ENCODE measurements at places on chromosomes 3 and 15.

DNA sequence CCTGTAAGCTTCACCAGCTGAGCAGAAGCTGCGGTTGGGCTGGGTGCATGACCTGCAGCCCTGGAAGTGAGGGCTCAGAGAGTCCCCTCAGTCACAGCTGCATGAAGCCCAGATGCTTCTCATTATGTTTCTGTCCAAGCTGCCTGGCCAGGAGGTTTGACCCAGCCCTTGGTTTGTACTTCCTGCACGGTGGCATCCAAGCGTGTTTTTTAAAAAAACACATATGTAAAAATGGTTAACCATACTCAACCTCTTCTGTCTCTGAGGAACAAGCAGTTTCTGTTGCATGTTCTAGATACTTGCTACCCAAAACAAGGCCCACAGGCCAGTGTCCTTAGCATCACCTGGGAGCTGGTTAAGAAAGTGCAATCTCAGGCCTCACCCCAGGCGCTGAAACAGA lies 76.0 kb upstream of the ATP10A start:
- DNase-seq = no peak

DNA sequence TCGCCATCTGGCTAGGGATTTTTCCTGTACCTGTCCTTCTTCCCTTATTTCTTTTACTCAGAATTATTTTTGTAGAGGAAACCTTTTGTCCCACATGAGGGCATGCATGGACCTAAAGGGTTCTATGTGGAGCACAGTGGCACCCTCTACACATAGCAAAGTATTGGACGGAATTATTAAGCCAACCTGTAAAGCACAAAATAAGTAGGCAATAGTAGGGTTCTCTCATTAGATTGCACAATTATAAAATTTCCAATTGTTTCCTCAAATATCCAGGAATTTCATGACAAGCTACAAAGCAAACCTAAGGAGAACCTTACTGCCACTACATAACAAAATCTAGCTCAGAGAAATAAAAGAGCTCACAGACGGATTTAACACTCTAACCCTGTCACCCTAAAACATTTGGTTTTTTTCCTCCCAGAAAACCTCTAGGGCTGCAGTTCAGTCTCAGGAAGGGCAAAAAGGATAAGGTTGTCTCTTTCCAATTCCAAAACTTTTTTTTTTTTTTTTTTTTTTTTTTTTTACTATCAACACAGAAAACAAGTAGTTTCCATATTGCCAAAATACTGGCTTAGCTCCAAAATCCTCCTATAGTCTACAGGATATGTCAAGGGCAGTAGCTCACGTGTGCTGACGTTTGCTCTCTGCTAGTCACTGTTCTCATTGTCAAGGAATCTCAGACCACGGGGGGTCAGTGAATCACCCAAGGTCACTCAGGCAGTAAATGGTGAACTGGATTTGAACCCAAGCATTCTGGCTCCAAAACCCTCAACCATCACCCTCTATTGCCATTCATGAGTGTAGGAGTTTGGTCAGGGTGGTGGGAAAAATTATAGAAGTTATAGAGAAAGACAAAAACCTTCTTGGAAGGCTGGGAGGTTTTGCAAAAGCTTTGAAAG lies 52.3 kb downstream of the NCEH1 start:
- DNase-seq = no peak

DNA sequence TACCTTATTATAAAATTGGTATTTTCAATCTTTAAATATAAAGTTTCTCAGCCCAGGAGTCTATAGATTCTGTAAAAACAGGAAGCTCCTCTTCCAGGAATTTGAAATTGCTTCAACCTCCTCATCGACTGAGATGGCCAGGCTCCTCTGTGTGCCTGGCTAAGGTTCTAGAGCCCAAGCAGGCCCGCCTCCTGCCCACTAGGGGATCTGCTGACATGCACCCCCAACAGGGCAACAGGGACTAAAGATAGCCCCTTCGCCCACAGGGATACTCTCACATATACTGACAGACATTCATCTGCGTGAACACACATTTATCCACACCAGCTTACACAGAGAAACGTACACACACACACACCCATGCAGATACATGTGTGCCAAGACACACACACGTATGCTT lies 183.1 kb upstream of the TLE3 start:
- DNase-seq = no peak

GRCh38 chr15:76994001-76994400 lies 925 bp upstream of the PSTPIP1 start:
- DNase-seq = no peak

GRCh38 chr3:56207922-56208321 lies 260.3 kb downstream of the ERC2 start:
- DNase-seq = no peak

DNA sequence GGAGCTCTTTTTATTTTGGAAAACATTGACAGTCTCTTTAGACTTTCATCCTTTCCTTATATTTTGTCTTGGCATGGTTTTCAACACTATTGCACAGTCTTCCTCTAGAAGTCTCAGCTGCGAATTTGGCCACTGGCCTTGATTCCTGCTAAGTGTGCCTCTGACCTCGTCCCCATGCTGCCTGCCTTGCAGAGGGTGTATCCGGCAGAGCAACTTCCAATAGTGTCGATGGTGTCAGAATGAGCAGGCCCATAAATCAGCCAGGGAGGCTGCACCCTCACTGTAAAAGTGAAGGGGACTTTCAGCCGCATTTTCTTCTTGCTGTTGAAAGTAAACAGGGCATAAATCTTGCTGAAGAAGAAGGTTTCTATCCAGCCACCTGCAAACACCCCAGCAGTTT lies 336.7 kb upstream of the TRIM42 start:
- DNase-seq = no peak

- no peak for DNase-seq
These were observed 309.8 kb upstream of the ICE2 start for GRCh38 chr15:60788692-60789103.

- DNase-seq = no peak
These were observed 64.3 kb downstream of the CASR start for GRCh38 chr3:122247825-122248185.

- DNase-seq = no peak
These were observed 213.0 kb downstream of the NECTIN3 start for GRCh38 chr3:111284503-111285183.

DNA sequence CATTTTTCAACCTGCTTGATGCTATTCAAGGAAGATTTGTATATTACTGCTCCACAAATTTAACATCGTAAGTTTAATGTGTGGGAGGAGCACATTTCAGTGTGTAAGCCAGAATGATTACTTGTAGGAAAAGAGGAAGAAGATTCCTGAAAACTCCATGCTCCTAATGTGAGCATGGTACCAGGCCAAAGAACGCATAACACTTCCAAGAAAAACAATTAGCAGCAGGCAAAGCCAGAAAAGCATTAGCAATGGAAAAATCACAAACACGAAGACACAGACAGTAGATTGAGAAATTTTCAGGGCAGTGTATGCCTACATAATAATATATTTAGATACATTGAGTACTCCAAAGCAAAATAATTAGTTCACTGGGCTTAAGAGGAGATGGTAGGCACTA lies 96.6 kb upstream of the CBLB start:
- no peak for DNase-seq

- DNase-seq = no peak
These were observed 381.4 kb downstream of the TBC1D5 start for GRCh38 chr3:17360991-17361390.

- DNase-seq = peak; percentile 62
These were observed 5.8 kb upstream of the RPL29 start for GRCh38 chr3:52001443-52001974.

DNA sequence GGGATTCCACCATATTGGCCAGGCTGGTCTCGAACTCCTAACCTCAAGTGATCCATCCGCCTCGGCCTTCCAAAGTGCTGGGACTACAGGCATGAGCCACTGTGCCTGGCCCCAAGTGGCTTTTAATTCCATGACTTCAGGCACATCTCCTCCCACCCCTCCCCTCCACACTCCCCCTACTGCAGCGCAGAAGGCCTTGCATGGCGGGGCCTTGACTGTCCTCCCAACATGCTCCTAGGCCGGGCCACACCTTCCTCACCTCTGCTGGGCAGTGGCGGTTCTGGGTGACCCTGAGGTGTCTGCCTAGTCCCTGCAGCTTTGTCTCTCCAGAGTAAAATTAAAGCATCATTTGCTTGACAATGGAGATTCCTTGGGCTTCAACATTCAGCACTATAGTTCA lies 6.9 kb downstream of the LYSMD4 start:
- no peak for DNase-seq

DNA sequence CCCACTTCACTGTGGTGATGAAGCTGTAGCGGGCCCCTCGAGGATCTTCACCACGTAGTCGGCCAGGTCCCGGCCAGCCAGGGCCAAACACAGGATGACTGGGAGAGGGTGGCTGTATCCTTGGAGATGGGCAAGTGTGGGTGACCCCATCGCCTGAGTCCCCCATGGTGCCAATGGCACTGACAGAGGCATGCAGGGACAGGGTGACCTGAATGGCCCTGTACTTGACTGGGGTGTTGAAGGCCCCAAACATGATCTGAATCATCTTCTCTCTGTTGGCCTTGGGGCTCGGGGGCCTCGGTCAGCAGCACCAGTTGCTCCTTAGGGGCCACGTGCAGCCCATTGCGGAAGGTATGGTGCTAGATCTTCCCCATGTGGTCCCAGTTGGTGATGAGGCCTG lies 17.1 kb upstream of the AP3B2 start:
- no peak for DNase-seq

- DNase-seq = no peak
These were observed 128.6 kb downstream of the DUT start for GRCh38 chr15:48459571-48460442.

GRCh38 chr3:15451216-15452113 lies 24.1 kb downstream of the EAF1 start:
- no peak for DNase-seq

DNA sequence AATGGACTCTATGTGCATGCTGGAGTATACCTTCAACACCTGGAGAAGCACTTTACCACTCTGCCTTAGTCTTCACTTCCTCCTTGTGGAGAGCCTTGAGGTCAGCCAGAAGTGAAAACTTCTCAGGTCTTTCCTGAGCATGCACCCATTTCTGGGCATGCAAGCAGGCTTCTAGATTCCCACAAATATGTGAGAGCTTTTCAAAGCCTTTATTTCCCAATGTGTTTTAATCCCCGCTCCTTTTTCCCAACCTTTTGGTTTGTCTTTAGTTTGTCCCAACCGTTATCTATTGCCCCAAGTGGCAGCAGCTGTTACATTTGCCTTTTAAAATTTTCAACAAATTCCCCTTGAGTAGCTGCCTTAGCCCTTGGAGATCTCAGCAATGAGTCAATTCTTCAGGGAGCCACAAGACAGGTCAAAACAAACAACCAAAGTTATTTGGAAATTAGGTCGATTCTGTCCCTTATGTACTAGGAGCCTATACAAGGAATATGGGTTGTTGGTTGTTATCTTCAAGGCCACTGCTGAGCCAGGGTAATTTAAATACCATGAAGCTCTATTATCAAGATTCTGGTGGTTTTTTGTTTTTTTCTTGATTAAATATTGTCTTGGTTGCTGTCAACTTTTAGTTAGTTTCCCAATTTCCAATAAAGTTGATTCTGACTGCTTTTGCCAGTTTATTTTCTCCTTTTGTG lies 44.4 kb downstream of the LSM3 start:
- DNase-seq = no peak

- no peak for DNase-seq
These were observed 98.0 kb downstream of the ATG7 start for GRCh38 chr3:11370191-11370590.

- no peak for DNase-seq
These were observed 1.5 kb downstream of the SATB1 start for GRCh38 chr3:18423401-18424212.

DNA sequence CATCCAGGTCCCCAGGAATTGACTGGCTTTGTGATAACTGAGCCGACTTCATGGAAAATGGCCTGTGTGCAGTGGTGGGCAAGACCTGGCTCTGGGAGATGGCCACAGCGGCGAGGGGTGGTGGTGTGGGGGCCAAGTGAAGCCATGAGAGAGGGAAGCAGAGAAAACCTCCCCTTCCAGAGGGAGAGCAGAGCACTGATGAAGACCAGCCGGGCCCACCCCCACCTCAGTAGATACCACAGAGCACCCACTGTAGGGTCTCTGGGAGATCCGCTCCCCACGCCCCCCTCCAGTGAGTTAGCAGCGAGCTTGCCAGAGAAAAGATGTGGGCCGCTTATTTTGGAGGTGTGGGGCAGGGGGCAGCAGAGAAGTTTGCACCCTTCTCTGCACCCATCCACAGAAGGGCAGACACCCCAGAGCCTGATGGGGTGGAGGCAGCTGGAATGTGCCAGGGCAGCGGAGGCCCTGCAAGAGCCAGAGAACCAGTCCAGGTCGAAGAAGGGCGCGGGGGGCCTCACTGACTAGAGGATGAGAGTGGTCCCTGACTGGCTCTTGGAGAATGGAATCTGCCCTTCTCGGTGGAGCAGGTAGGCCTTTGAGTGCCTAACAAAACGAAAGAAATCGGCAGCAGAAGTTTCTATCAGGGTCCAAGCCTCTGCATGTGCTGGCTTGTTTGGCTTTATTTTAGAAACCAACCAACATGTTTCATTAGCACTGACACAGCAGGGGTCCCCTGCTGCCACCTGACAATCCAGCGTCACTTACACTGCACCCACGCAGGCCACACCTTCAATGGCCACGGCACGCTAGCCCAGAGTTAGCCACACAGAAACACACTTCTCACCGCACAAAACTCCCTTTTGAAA lies 28.3 kb downstream of the MELTF start:
- DNase-seq = no peak

DNA sequence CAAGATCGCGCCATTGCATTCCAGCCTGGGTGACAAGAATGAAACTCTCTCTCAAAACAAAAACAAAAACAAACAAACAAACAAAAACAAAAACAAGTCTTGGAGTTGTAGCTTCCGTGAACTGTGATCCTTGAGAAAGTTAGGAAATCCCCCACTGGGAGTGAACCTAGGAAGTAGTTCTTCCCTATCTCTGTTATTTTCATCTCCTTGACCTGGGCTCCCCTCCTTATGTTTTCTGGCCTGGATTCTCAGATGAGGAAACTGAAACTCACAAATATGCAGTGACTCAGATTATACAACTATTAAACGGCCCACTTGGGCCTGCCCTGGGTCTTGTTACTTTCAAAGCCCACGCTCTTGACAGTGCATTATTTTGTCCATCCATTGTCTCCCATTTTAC lies 29.7 kb downstream of the SAXO2 start:
- DNase-seq = no peak

DNA sequence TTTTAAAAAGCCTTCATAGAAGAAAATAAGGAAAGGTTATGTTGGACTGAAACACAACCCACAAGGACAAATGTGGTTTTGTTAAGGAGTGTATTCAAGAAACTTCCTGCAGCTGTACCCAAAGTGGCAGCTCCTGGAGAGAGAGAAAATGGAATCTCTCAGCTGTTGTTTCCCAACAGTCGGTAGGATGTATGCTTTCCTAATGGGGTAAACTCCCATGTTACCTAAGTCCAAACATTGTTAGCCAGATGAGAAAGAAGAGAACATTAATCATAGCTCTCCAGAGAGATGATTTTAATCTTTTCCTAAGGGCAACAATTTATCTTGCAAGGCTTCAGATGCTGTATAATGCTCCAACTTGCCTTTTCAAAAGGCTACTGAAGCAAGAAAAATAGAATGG lies 22.6 kb upstream of the TEX9 start:
- no peak for DNase-seq

GRCh38 chr3:28101705-28102104 lies 139.7 kb upstream of the CMC1 start:
- no peak for DNase-seq

- no peak for DNase-seq
These were observed 112.0 kb upstream of the HACD2 start for GRCh38 chr3:123696808-123697207.
